ENCODE measurements at places on chromosomes 3 and 15.
A peak's percentile ranks its signal among the peaks of the same experiment; 100 is the strongest.

DNA sequence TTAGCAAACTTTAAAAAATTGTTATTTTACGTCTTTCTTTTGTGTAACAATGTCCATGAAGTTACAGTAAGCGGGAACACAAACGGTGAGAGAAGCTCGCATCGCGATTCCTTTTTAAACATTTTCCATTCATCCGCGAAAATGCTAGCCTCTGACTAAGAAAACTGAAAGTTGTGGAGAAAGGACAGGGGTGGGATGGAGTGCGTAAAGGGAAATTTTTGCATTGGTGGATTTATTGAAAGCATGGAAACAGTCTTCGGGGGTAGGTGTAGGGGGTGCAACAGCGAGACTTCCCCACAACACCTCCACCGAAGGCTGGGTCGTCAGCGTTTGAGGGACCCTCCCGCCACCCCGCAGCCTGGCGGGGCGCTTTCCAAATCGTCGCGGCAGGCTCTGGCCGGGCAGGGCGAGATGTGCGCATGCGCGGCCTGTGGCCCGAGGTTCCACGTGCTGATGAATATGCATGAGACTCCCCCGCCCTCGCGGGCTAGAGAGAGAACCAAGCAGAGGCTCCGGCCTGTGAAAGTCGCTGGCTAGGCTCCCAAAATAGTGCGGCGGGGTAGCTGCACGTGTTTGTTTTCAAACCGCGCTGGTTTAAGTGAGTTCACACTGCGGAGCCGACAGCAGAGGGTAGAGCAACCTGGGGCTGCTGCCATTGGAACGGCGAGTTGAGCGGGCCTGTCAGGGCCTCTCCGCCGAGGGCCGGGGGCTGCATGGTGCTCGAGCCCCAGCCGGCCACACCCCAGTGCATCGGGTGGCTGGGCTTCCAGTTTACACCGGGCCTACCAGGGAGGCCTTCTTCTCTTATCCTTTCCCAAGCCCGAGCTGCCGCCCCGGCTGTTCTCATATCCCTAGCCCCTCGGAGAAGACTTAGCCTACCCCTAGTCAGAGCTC lies 9.9 kb downstream of the ZIC1 start:
- no peak for DNase-seq

DNA sequence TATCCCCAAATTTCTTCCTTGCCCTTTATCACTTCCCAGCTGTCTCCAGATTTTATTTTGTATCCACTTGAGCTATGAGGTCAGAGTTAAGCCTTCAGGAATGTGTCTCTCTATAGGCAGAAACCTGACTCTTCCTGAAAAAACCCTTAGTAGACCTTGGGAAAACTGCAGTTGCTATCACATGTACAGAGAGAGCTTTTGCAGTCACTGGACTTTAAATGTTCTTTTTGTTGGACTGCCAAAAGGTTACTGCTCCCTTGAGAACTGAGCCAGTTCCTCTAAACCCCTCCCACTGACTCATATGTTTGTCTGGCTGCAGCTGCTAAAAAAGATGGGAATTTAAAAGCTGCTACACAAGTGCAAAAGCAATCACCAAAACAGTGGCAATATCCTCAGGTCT lies 169.1 kb upstream of the CCDC54 start:
- no peak for DNase-seq

- DNase-seq, result no peak
Observed at GRCh38 chr15:100859970-100860828, 19.4 kb upstream of the ALDH1A3 start.

DNA sequence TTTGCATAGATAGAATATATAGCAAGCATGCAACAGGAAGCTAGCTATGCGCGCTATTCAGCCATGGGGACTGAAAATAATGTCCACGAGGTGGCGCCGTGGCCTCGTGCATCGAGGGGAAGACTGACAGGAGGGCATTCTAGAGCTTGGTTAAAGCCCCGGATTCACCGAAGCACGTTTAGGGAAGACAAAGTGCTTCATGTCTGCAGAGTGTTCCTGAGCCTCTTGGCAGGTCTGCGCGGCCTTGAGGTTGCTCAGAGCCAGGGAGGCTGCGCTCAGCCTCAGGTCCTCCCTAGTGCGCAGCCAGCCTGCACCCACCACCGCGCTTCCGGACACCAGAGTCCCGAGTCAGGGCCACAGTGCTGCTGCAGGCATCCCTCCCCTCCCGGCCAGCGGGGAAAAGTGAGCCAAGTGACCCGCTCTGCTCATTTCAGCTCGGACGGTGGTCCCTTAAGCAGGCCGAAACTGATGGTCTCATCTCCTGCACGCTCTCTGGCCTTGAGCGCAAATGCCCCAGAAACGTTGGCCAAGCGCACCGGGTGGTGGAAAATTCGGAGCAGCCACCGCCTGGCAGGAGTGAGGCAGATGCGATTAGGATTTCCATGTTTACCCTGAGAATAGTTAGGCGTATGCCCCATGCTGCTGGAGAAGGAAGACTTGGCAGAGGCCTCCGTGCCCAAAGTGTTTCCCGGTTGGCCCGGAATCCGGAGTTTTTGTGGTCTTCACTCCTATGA lies 24.8 kb downstream of the GABRA5 start:
- DNase-seq, result peak; percentile 9

- no peak for DNase-seq
Observed at GRCh38 chr3:73808862-73809509, 184.2 kb upstream of the PDZRN3 start.

GRCh38 chr3:71066849-71067261 lies 516.7 kb downstream of the FOXP1 start:
- DNase-seq, result peak; percentile 55

- DNase-seq, result no peak
Observed at GRCh38 chr3:191362524-191363090, 32.3 kb upstream of the UTS2B start.

GRCh38 chr3:46479696-46480095 lies 15.0 kb upstream of the LTF start:
- no peak for DNase-seq

GRCh38 chr3:43675593-43675992 lies 15.1 kb upstream of the ABHD5 start:
- no peak for DNase-seq

GRCh38 chr3:71421820-71422566 lies 161.5 kb downstream of the FOXP1 start:
- DNase-seq, result peak; percentile 12

DNA sequence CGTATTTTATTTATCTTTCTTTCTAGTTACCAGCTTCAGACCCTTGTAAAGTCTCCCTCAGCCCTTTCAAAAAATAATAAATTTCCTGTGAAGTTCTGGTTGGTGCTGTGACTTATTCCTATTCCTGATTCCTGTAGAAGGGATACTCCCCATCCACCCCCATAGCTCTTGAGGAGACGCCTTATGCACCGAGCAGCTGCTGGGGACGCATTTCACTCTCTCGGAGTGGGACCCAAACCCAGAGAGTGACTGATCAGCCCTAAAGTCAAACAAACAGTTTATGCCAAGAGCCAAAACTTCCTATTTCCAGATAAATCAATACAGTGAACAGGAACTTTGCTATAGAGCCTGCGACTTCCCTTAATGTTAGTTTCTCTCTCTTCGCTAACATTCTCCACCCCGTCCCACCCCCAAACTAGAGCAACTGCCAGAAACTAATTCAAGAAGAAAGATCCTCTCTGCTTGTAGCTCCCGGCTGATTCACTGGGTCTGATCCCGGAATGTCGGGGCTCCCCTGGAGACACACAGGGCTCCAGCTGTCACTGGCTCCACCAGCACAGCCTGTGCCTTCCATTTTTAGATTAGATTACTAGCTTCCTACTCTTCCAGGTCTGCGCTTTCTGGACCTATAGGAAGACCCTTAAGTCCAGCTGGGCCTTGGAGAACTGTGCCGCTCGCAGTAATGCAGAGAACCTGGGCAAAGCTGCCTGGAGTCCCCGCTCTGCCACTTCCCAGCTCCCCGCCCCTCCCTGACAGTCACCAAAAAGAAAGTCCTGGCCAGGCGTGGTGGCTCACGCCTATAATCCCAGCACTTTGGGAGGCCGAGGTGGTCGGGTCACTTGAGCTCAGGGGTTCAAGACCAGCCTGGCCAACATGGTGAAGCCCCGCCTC lies 45.2 kb downstream of the KLHL25 start:
- no peak for DNase-seq

DNA sequence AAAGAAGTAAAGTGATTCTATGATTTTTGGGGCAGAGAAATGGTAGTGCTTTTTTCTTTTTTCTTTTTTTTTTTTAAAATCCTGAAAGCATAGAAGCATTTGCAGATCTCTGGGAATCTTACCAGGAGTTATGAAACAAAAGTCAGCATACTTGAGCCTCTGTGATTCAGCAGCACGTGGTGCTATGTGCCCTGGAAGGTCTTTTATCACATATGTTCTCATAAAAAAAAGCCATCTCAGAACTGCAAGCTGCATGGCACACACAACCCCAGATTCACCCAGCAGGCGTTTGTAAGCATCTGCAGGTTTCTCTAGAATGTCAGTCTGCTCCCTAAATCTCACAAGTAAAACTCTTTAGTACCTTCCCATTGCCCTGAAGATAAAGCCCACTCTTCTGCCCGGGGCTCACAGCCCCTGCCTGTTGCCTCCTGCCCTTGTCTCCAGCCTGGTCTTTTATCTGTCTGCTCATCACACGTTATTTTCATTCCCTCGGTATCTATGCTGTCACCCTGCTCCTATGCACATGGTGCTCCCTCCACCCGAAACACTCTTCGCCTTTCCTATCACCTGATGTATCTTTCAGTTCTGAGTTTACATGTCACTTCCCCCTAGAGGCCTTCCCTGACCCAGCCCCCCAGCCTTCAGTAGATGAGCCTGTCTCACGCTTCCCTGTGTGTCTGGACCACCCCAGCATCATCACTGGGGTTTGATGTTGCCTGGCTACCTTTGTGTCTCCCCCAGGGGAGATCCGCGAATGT lies 72.4 kb downstream of the CHDH start:
- peak; percentile 20 for DNase-seq

GRCh38 chr15:91609231-91609630 lies 244.3 kb upstream of the SLCO3A1 start:
- no peak for DNase-seq

DNA sequence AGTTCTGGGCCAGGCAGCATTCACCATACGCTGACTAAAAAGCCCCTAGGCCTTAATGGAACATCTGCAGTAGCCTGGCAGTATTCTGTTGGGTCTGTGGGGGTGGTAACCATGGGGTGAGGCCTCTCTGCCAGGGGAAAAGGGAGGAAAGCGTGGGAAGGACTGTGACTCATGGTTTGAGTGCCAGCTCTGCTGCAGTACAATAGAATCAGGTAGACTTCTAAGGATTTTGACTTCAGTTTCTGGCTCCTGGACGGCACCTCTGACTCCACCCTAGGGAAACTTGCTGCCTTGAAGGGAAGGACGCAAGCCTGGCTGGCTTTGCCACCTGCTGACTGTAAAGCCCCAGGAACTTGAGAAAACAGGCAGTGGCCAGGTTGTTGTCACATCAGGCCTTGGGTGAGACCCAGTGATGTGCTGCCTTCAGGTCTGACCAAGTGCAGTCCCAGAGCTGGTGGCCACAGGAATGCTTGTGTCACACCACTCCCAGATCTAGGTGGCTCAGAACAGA lies 148.6 kb downstream of the SUCNR1 start:
- DNase-seq, result peak; percentile 56

- DNase-seq, result peak; percentile 17
Observed at GRCh38 chr3:184619369-184619768, 57.8 kb downstream of the EPHB3 start.
